ENCODE measurements at places on chromosomes 2 and 18.

GRCh38 chr2:223585666-223586065 lies 16.5 kb downstream of the SCG2 start:
- no peak for DNase-seq

DNA sequence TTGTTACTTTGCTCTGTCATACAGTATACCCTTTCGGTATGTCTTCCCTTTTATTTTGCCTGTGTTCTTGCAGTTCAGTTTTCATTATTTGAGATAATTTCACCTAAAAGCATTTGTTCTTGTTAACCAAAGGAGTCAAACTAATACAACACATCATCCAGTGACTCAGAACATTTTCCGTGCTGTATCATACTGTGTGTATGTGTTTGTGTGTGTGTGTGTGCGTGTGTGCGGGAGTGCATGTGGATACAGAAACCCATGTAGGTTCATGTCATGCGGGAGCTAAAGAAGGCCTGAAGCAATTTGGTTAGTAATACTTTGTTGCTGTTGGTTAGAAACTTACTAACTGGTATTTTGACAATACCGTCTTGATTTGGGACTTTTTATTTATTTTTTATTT lies 60.0 kb downstream of the CEP192 start:
- no peak for DNase-seq

- DNase-seq = no peak
These were observed 229.9 kb upstream of the HDAC4 start for GRCh38 chr2:239630618-239631286.

DNA sequence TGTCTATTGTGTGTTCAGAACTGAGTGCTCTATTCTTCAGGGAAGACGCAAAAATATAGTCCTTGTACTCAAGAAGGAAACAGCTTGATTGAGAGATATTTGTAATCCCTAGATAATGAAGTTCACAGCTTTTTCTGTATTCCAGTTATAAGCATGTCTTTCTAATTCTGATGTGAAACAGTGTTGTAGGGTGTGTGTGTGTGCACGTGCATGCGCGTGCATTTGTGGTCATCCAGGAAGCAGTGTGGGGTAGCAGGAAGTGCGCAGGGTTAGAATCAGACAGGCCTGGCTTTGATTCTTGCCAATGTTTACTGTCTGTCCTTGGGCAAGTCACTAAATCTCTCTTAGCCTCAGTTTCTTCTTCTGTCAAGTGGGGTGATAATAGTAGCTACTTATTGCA lies 87.9 kb downstream of the NPAS2 start:
- DNase-seq = no peak

DNA sequence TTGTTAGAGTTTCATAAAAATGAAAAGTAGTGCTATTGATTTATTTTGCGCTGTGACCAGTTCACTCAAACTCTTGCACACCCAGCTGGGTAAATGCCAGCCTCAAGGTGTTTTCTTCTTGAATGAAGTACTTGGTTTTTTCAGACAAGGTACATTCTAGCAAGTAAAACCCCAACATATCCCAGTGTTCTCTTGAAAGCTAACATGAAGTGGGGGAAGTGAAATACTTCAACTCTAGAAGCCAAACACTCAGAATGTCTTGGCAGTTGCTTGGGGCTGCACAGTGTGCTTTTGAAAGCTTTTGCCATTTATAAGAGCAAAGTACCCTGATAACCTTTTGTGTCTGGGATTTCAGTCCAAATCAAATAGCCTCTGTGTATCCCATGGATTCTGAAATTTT lies 13.4 kb downstream of the NPAS2 start:
- no peak for DNase-seq

GRCh38 chr2:134079373-134079772 lies 174.5 kb upstream of the MGAT5 start:
- no peak for DNase-seq

DNA sequence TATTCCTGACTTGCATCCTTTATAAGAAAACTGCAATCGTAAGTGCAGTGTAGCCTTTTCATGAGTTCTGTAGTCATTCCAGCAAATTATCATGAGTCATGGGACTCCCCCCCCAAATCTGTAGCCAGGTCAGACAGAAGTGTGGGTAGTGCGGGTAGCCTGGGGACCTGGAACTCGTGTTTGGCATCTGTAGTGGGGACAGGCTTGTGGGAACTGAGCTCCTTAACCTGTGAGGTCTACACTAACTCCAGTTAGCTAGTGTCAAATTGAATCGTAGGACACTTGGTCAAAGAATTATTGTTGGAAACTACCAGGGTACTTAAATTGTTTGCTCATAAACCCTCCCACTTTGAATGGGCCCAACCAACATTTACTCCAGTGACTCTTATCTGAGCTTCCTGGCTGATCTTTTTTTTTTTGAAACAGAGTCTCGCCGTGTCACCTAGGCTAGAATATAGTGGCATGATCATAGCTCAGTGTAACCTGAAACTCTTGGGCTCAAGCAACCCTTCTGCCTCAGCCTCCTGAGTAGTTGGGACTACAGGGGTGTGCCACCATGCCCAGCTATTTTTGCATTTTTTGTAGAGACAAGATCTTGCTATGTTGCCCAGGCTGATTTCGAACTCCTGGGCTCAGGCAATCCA lies 12.4 kb downstream of the PFN4 start:
- no peak for DNase-seq

DNA sequence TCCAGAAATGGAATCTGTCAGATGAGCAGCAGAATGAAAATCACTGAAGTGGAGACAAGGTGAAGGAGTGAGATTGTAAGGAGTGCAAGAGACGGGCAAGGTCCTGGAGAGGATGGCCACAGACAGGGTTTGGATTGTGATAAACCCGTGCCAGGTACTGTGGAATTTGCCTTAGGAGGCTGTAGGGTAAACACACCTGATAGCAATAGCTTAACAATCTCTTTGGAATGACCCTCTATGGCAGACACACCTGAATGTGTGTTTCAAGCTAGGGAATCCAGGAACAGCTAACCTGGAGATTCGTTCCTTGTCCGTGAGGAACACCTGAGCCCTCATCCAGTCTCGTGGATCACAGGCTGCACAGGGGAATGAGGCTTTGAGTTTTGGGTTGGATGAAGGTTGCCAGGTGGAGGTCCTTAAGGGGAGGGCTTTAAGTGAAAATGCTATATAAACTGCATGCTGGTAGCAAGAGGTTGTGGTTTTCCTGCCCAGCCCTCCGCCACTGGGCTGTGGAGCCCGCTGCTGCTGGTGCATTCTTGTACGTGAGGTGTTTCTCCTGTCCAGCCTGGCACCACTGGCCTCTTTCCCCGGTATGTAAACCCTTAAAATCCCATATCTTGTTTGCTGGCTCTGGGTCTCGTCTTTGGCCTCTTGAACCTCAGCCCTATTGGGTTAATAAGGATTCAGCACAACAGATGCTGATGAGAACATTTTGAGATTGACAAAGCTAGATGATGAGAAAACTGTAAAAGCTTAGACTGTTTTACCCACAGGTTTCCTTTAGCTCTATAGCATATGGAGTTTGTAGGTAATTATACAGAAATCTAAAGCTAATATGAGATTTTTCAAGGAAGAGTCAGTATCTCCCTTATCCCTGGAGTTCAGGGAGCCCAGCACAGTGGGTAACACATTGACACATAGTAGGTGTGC lies 117.9 kb downstream of the ARHGAP15 start:
- DNase-seq = no peak

- DNase-seq = no peak
These were observed 1.3 kb downstream of the LAMA3 start for GRCh38 chr18:23690505-23691068.

DNA sequence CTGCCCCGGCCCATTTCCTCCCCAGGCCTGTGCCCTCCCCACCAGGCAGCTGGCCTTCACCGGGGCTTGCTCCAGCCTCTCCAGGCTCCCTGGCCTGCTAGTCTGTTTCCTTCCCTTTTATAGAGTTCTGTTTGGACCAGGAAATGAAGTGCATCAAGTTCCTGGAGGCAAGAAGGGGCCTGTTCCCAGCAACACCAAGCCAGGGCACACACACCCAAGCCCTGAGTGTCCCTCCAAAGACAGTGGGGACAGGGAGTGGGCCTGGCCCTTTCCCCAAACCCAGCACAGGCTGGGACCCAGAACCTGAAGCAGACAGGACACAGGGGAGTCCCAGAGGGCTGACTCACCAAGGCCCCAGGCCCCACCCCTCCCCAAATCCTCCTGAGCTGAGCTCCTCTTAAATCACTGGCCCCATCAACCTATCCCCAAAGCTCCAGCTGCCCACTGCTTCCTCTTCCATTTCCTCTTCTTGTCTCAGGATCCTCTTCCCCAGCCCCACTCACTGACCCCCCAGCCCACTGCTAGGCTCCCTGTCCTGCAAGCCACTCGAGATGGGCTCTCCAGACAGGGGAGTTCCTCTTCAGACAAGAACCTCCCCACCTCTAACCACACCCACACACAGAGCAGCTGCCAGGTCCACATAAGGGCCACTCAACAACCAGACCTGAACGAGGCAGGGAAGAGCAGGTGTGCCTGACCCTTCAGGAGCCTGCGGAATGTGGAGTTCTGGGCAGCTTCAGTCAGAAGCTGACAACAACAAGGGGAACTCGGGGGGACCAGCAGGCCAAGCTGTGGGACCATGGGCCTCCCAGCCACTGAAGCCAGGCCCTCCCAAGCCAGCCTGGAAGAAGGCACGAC lies 74.2 kb downstream of the TNS1 start:
- no peak for DNase-seq

DNA sequence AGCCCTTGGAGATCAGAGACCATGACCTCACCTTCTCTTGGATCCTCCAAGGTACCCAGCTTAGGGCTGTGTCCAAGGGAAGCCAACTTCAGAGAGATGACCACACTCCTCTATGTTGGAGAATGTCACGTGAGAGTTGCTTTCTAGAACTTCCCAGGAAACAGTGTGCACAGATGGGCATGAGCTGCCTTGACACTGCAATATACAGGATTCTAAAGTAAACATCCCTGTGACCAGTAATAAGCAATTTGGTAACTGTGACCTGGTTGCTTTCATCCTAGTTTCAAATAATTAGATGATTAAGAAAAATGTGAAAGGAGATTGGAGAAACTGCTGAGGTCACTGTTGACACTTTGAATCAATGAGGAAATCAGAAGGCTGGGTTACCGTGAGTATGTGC lies 181.1 kb upstream of the EPAS1 start:
- no peak for DNase-seq

DNA sequence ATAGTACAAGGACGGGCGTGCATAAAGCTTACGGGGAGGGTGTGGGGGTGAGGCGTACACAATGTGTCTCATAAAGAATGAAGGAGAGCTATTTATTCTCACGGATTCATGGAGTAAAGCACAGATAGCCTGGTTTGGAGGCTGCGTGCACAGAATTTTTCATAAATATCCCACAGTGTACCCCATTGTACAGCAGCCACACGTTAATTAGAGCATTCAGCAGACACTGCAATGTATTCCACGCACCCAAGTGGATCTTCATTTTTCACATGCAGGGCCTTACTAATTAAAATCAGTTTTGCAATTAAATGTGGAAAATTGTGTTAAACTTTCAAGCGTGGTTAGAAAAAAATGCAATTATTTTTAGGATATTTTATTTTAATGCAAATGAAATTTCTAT lies 227.7 kb upstream of the PXDN start:
- DNase-seq = no peak

- DNase-seq = no peak
These were observed 572.3 kb downstream of the PLCL1 start for GRCh38 chr2:198376677-198377076.
